ENCODE measurements at places on chromosomes 5 and 9. TPM values are rescaled to one million over a fixed set of nuclear protein-coding genes. Genes with fewer than 3 reads are reported as not detected.

Gene SPATA31A3
- total RNA-seq = not detected

- no peak for DNase-seq
These were observed 4.9 kb upstream of the SCAMP1 start for GRCh38 chr5:78355561-78355960.

GRCh38 chr5:91140657-91141056 lies 242.5 kb downstream of the ARRDC3 start:
- no peak for DNase-seq

DNA sequence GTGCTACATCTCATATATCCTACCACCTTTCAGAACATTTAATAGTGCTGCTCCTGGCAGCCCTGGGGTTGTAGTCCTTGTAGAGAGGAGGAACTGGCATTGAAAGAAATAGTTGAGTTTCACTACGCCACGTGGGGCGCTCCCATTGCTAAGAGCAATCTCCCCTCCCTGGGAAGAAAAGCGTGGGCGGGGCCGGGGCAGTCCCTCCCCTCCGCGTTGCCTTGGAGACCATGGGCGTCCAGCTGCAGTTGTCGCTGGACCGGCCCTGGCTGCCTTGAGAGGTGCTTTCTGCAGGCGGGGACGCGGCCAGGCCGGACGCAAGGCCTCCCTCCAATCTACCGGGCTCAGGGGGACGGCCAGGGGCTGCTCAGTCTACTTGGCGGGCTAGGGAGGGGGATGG lies 368 bp upstream of the CCDC180 start:
- DNase-seq = peak; percentile 70

- no peak for DNase-seq
These were observed 53.9 kb upstream of the KCNN2 start for GRCh38 chr5:114308017-114308416.

DNA sequence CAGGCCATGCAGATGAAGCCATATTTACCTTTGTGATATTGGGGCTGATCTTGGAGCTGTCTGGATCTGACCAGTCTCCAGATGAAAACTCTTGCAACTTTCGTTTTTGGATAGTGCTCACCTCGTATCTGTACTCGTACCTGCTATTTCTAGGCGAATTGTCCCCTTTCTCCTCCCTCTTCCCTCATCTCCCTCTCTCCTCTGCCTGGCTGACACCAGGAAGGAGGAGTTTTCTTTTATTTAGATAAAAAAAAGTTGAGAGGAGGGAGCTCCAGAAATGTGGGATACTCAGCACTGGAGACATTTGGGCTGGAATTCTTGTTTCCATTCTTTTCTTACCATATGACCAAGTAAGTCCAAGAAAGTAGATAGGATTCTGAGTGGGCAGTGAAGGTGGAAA lies 54.6 kb upstream of the ABL1 start:
- no peak for DNase-seq

GRCh38 chr9:134896834-134897583 lies 16.4 kb downstream of the FCN2 start:
- DNase-seq = peak; percentile 26

Data from left lobe of liver (tissue), 2 donors.